Frontal cortex (tissue), 4 donors: ENCODE measurements at places on chromosomes 1 and 21.

- DNase-seq: no peak
These were observed 40.7 kb downstream of the ZNF281 start for GRCh38 chr1:200369131-200369530.

- no peak for DNase-seq
These were observed 39.0 kb downstream of the SMYD2 start for GRCh38 chr1:214319938-214320337.

DNA sequence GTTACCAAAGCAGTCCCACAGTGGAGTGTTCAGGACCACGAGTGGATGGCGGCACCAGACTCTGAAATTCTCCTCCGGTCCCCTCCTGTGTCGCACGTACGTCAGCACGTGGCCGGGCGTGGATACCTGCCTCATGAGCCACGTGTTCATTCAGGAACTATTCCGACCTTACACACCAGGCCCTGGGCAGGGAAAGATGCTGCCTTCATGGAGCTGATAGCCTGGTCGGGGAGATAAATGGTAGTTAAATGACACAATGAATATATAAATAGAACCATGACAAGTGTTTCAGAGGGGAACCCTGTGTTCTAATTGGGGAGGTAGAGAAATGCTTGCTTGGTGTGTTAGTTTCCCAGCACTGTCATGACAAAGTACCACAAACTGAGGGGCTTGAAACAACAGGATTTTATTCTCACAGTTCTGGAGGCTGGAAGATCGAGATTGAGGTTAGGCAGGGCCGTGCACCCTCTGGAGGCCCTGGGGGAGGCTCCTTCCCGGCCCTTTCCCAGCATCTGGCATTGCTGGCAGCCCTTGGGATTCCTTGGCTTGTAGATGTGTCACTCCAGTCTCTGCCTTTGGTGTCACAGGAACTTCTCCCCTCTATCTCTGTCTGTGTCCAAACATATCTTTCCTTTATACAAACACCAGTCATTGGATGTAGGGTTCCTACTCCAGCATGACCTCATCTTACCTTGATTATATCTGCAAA, 28.9 kb upstream of the GPR137B start:
- DNase-seq: no peak

GRCh38 chr1:77994117-77994705, 10.5 kb upstream of the DNAJB4 start:
- no peak for DNase-seq

DNA sequence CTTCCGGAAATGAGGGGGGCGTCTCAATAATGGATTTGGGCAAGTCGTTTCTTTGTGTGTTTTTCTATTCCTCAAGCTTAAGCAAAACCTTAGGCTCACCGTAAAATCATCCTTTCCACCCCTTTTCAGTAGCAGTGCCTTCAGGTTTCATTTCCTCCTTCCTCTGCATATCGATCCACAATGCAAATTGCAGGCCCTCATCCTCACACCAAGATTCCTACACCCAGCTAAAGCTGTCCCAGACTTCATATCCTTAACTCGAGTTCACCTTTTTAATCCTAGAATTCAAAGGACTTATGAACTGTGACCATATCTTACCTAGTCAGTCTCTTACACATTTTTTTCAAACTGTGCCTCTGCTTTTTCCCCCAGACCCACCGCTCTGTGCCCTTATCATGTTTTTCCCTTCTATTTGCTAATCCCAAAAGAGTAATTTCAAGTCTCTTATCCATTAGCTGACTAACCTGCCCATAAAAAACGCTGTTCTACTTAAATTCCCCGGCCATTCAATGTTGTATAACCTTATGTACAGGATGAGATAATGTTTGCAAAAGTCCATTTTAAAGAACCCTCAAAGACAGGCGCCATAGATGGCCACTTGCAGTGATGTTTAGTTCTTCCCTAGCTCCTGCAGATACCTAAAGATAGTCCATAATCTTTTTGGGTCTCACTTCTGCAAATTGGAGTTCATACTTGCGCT, 1.5 kb downstream of the AKIRIN1 start:
- DNase-seq: no peak

GRCh38 chr1:37513795-37514349, 694 bp downstream of the MEAF6 start:
- DNase-seq: peak; percentile 31

DNA sequence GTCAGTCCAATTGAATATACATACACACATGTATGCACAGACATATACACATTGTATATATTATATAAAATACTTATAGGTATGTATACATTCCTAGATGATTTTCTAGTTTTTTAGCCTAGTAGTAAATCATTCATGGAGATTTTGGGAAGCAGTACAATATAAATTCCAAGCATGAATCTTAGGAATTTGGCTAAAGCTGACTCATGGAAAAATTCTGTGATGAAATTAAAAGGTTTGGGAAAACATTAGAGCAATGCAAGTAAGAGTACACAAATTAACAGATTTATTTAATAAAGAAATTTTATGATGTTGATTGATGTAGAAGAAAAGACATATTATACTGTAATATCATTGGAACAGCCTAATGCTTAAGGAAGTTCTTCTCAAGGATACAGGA, 43.7 kb upstream of the PTGFR start:
- DNase-seq: no peak

DNA sequence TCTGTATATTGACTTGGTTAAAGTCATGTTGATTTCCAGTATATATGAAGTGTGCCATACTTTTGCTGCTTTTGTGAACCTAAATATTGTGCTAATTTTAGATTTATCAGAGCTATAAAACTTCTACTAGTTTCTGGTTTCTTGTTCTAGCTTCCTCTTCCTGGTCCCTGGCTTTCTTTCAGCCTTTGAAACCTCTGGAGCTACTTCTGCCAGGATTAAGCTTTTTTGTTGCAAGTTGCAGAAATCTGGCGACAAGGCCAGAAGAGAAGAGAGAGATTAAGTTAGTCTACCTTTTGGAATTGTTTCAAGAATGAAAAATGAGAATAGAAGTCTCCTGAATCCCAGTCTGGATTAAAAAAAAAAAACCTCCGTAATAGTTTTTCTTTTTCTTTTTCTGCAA, 13.5 kb downstream of the RNF2 start:
- DNase-seq: no peak

GRCh38 chr1:64975127-64975526, 8.8 kb upstream of the JAK1 start:
- no peak for DNase-seq
